CD4-positive, alpha-beta T cell (primary cell): ENCODE measurements at places on chromosomes 1 and 21.

- DNase-seq = no peak
Observed at GRCh38 chr1:206472454-206472853, 2.2 kb downstream of the IKBKE start.

- DNase-seq = no peak
Observed at GRCh38 chr1:1489861-1490260, 18.3 kb downstream of the ATAD3B start.

GRCh38 chr1:22089134-22089571 lies 36.6 kb downstream of the CDC42 start:
- DNase-seq = no peak

GRCh38 chr21:26070822-26071425 lies 99.6 kb downstream of the APP start:
- peak; percentile 17 for DNase-seq

DNA sequence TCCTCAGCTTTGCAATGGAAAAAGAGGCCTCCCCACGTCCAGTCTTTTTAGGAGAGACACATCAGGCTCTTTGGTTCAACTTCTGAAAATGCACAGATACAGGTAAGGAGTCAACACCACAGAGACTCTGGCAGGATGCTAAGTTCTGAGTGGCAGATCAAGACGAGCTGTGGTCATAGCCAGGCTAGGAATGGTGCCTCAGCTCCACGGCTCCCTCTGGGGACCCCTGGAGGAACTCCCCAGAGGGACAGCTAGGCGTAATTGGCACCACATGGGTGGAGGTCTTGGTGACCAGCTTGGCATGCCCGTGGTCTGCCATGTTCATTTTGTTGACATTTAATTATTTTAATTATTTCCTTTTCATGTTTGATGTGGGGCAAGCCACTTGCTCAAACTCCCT lies 206.1 kb downstream of the KAZN start:
- DNase-seq = no peak

DNA sequence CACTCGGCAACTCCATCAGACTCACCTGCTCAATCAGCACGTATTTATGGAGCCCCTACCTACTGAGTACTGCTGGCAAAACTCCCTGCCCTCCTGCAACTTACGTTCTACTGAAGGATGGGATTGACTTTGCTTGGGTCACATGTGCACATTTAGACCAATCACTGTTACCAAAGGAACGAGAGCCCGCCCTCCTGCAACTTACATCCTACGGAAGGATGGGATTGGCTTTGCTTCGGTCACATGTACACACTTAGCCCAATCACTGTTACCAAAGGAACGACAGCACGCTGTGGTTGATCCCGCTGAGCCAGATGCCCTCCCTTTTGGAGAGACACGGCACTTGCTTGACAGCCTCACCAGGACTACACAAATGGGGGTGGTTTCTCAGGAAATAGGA lies 46.0 kb downstream of the UBIAD1 start:
- DNase-seq = no peak

DNA sequence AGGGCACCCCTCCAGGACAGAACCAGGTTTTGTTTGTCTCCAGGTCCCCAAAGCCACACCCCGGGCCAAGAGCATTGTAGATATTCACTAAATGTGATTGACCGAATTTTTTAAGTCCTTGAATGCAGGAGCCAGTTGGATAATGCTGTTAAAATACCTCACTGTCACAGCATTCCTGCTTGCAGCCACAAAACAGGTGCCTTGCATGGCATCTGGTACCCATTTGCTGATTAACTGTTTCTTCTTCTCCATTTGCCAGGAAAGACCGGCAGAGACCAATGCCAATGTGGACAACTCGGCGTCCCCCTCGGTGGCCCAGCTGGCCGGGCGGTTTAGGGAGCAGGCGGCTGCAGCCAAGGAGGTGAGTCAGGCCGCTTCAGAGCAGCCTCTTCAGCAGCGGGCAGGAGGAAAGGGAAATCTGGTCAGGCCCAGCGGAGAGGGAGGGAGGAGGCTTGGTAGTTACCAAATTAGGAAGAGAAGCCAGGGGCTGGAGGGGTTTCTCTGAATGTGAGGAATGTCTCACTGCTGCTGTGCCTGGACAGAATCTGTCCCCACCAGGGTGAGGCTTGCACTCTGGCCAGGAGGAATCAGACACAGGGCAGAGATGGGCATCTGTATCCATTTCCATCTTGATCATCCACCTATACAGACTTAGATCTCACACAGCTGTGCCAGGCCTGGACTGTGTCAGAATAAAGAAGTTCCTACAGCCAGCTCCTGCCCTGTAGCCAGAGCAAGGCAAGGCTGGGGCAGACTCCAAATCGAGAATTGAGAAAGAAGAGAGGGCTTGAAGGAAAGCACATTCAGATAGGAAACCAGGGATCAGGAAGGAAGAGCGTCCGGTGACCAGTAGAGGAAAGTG lies 37.9 kb upstream of the MPZL1 start:
- DNase-seq = no peak

DNA sequence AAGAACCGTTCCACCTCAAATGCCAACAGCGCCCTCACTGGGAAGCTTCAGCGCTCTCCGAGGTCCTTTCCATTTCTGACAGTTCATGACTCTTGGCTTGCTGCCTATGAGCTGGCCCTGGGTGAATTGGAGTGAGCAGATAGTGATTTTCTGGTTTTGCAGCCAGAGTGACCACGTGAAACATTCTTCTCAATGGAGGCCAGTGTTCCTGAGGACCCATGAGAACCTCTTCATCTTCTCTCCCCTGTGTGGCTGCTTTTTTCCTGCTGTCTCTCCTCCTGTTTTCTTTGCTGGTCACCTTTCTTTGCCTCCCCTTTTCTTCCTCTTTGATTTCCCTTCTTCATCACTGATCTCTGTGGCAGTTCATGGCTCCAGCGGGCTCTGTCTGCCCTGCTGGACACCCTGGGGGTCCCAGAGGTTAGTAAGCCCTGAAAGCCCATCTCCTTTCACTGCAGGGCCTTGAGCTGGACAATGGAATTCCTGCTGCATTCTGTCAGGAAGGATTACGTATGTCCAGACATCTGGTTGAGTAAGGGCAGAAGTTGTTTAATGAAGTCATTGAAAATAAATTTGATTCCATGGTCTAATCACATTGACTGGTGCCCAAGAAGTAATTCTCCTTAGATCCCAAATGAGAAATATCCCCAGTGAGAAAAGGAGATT lies 29.9 kb downstream of the VASH2 start:
- DNase-seq = no peak

GRCh38 chr1:36086529-36087232 lies 2.0 kb upstream of the ADPRS start:
- no peak for DNase-seq

DNA sequence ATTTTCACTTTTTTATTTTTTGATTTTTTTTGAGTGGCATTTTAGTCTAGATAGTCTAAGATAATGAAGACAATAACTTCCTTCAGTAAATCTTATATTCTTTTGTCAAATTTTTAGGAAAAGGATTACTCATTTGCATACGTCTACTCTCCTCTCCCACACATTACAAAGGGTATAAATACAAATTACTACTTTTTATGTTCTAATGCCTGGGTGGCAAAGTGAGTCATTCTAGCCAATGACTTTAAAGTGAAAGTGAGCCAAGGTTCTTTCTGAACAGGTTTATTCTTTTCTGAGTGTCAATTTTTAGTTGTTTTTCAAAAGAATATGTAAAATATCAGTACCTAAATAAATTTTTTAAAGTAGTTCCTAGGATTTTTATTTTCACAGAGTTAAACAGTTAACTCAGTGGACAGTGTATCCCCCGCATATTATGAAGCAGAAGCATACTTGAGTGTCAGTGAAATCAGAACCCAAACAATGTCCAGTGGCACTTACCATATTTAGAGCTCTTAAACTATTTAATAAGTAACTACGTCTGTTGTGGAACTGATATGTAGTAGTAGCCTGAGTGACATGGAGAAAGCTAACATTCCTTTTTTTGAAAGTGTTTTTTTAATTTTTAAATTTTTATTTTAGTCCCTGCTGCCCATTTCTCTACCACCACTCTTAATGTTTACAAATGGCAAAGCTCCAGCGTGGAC lies 141.7 kb downstream of the PHTF1 start:
- no peak for DNase-seq

DNA sequence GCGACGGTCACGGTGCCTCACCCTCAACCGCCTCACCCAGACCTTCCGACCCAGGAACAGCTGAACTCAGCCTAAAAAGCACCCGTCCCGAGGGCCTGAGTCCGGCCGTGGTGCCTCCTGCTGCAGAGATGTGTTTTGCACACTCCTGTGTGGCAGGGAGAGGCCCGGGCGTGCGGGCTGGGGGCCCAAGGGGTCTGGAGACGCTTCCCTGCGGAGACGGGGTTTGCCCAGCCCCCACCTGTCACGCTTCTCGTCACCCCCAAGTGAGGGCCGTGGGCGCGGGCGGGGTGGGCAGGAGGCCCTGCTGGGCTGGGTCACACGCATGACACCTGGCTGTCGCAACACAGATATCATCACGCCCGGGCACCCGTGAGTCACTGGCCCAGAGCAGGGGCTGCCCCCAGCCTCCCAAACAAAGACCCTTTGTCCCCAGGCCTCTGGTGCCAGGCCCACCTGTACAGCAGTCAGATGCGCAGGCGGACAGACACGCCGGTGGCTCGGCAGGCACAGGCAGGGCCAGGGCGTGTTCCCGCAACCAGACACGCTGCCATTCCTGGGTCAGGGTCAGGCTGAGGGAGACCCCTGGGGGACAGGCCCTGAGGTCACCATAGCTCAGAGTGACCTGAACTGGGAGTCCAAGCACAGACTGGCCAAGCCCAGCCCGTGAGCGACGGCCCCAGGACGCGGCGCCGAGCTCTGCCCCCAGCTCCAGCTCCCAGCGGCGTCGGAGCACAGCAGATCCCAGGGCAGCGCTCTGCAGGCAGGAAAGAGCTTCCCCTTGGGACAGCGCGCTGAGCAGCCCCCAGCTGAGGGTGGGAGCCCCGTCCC lies 6.1 kb downstream of the B3GALT6 start:
- no peak for DNase-seq

- no peak for DNase-seq
Observed at GRCh38 chr1:155527677-155528076, 34.9 kb downstream of the ASH1L start.

GRCh38 chr1:147515045-147515869 lies 26.0 kb upstream of the BCL9 start:
- no peak for DNase-seq

DNA sequence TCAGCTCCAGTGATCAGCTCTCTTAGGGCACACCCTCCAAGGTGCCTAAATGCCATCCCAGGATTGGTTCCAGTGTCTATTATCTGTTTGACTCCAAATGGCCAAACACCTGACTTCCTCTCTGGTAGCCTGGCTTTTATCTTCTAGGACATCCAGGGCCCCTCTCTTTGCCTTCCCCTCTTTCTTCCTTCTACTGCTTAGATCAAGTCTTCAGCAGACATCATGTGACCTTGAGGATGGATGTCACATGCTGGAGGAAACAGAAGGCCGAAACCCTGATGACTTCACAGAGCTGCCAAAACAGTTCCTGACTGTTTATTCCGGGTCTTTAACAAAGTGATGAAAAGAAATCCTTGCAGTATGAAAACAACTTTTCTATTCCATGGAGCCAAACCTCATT lies 24.4 kb upstream of the WDR26 start:
- no peak for DNase-seq

DNA sequence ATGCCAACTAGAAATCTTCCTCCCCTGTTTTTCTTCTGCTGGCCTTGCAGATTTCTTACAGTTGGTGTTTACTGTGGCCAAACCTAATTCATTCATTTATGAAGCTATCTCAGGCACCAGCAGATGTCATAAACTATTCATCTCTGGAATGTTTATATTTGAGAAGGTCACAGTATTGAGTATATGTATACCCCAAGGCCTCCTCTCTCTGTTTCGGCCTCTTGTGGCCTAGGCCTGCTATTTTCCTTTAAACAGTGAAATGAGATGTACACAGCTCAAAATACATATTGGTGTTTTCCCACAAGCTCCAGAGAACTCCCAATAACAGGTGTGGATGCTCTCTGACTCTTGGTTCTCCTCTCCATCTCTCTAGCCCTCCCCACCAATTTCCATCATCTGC lies 520.7 kb upstream of the CAMK1G start:
- no peak for DNase-seq
